ENCODE measurements at places on chromosomes 7 and 10. TPM values are rescaled to one million over a fixed set of nuclear protein-coding genes. Genes with fewer than 3 reads are reported as not detected.

DNA sequence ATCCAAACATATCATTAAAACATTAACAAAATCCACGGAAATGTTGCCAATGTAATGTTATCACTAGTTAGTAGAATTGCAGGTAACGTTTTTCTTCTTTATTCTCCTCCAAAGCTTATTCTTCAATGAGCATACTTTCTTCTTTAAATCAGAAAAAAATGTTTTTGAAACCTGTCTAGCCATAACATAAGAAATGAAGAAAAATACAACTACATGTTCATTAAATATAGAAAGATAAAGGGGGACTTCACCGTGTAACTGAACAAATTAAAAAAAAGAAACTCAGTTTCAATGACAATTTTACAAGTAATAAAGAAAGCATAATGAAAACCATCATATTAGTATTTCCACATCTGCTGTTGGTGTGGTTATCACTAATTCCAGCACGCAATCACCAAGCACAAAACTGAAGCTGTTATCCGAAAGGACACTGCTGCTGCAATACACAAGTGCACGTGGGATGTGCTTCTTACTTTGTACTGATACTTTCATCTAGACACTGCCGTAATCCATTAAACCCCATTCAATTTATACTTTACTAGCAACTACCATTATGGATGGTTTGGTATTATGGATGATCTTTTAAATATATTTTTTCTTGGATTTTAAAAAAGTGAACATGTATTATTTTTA lies 9.6 kb downstream of the ESYT2 start:
- peak; percentile 69 for DNase-seq

GRCh38 chr10:124267231-124267885 lies 151.4 kb downstream of the OAT start:
- peak; percentile 21 for DNase-seq

GRCh38 chr7:29410996-29411395 lies 152.6 kb upstream of the PRR15 start:
- no peak for DNase-seq

DKK1 gene
- total RNA-seq, result 558 TPM

DNA sequence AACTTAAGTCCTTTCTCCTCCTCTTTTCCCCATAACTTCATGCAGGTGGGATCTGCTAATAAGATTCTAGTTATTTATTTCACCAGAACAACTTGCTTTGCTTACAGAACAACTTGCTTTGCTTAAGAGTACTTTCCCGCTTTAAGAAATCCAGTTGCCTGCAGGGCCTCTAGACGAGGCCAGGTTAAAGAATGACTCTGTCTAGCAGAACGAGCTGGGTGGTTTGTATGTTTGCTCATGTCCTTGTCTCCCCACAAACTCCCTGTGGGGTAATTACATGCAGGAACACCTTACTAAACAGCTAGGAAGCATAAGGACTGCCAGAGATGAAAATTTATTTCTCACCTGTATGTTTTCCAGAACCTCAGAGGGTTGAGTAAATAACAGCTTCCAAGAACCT lies 8.8 kb upstream of the FZD8 start:
- no peak for DNase-seq

NME8 gene
- total RNA-seq, result not detected

PUS7 gene
- 20.1 TPM for total RNA-seq

DNA sequence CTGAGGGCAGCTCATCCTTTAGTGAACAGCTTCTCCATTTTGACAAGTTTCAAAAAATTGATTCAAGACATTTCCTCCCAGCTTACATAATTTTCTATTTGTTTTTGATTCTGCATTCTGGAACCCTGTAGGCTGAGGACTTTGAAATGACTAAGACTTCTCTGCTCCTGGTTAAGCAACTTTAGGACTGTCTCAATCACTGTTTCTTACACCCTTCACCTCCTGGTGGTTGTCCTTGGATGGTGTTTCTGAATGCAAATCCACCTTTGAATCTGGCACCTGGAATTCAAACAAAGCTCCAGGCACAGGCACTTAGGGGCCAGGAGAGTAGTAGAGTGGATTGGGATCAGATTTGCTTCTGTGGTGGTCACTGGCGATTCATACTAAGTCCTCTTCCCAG lies 595.5 kb downstream of the LRMDA start:
- peak; percentile 7 for DNase-seq

DNA sequence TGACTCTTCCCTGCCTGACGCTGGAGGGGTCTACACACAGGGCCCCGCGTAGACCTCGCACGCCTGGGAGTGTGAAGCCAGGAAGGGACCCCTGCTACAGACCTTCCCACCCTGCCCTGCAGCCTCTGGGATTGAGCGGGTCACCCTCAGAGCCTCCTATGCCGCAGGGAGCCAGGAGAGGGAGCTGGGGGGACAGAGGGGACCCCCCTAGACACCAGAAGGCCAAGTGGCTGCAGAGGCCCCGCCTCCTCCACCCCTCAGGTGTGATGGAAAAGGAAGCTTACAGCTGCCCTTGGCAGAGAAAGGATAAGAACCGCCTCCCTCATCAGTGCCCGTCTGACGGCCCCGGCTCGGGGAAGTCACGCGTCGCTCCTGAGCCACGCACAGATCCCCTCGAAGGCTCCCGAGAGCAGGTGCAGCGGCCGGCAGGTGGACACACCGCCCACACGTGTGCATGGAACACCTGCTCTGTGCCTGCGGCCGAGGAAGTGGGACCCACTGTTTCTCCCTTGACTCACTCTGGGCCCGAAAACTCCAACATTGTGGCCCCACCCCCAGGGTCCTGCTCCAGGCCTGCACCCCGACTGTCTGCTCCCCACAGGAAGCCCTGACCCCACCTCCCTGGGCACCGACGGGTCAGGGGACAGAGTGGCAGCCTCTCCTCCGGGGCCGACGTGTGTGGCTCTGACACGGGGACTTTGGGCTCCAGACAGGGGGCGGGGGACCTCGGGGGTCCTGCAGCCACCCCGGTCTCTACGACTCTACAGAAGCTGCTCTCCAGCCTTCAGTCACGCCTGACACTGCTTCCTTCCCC lies 73.3 kb downstream of the MICALL2 start:
- no peak for DNase-seq

- no peak for DNase-seq
Observed at GRCh38 chr10:2476812-2477553, 590.4 kb upstream of the PFKP start.

DNA sequence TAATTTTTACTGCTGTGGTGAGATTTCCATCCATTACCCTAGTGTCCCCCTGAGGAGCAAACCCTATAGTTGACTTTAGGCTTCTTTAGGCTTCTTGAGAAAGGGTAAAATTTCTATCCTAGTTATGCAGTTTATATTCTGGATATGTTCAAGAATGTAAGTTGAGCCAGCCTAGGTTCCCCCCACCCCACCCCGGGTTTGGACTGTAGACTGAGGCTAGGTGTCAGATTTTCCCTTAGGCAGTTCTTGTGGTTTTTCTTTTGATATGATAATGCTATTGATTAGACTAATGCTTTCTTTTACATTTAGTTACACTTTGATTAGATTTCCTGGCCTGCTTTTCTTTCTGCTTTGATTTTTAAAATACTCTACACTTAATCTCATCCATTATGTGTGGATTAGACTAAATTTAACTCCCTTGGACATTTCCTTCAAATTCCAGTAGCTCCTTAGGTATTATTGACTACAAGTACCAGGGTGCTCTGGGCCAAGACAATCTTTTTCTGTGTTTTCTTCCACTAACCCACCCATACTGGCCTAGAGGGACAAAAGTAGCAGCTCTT lies 37.7 kb downstream of the NRF1 start:
- no peak for DNase-seq

SFTPA1 gene
- total RNA-seq, result not detected

OGDHL gene
- total RNA-seq, result 0.51 TPM

PLXNA4 gene
- total RNA-seq, result 0.89 TPM

DNA sequence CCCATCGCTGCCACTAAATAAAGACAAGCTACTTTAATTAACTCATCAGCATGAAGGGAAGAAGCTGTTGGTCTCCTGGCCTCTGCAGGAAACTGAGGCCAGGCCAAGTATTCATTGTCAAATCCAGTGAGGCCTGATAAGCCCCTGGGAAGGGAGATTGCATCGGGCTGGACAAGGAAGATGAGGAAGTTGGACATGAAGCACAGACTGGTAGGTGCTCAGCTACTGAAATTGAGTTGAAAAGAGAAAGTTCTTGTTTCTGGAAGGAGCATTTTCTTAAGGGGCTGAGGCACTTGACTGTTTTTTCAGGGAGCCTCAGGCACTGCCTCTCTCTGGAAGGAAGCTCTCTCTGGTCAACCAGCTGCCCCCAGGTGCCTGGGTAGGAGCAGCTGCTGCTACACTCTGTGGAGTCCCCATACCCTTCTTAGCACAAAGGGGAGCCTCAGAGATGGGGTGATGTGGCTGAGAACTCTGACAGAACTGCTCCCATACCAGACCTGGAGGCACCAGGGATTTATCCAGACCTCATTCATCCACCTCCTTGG lies 90.3 kb upstream of the IKZF1 start:
- no peak for DNase-seq

- DNase-seq, result no peak
Observed at GRCh38 chr10:84088626-84089025, 50.7 kb upstream of the GHITM start.

DNA sequence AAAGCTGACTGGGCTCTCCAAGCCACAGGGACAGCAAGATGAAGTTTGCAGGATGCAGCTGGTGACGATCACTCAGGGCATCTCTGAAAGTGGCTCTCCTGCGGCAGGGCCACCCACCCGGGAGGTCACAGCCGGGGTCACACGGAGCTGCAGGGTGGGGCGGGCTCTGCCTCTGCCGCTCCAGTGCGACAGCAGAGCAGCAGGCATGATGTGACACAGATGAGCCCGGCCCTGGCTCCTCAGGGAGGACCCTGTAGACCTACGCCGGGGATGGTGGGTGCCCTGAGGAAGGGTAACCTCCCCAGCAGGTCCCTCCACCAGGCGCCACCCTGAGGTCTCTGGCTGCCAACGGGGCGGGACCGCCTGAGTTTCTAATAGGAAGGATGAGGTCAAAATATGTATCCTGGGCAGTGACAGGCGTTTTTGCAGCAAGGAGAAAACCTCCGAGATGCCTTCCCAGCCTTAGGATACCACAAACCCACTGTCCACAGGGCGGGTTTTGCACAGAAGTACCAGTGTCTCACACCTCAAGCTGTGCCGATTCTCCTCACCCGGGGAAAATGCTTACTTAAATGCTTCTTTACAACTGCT lies 114.8 kb upstream of the DIP2C start:
- DNase-seq, result no peak

RARRES2 gene
- not detected for total RNA-seq

- no peak for DNase-seq
Observed at GRCh38 chr10:92149261-92149660, 141.6 kb downstream of the CPEB3 start.

GRCh38 chr10:82041018-82041417 lies 166.0 kb downstream of the NRG3 start:
- DNase-seq, result no peak

DNA sequence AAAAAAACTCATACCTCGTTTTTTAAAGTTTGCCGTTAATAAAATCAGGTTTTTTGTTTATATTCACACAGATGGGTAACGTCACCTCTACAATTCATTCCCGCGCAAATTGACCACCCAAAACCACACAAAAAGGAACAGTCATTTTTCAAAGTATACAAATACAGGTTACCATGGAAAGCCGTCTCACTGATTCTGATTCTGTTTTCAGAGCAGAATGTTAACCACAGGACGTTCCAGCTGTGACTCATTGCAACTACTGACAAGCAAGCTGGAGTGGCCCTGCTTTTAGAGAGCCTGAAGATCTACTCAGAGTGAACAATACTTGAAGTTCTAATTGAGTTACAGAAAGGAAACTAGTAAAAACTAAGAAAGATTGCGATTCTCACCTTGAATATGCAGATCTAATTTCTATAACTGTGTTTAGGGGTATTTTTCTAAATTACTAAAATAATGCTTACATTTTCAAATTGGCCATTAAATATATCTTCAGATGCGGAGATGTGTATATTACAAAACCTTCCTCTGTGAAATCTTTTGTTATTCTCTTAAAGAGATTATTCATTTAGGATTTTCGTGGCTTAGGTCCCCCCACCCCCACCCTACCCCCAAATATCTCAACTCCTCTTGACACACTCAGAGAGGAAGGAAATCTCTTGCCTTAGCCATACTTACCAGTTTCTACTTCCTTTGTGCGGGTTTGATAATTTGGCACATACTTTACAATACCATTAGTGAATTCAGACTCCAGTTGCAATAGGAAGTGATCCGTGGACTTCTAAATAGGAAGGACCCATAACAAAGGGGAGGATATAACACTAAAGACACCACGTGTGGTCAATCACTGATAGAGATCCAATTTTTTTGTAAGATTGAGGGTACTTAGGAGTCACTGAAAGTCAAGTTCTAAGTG lies 106.0 kb downstream of the CUBN start:
- peak; percentile 100 for DNase-seq

NOLC1 gene
- 31.9 TPM for total RNA-seq

ZNF804B gene
- total RNA-seq, result not detected

- DNase-seq, result peak; percentile 67
Observed at GRCh38 chr7:20598459-20599309, 16.8 kb upstream of the ABCB5 start.

DNA sequence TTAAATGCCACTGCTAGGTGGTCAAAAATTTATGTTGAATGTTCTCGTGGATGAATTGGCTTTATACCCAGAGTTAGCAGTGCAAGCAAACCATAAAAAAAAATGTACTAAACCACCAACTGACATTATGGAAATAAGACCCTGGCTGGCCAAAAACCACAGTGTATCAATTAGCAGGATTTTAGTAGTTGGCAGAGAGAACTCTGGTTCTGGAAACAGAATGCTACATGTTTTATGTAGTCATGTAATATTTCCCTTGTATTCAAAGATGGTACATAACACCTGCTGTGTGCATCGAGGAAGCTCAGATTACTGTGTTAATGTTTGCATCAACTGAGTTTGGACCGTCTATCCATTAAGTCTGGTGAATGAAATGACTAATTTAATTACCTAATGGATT lies 618.5 kb downstream of the CCSER2 start:
- no peak for DNase-seq

- DNase-seq, result no peak
Observed at GRCh38 chr10:36280890-36281499, 638.9 kb upstream of the FZD8 start.

DNA sequence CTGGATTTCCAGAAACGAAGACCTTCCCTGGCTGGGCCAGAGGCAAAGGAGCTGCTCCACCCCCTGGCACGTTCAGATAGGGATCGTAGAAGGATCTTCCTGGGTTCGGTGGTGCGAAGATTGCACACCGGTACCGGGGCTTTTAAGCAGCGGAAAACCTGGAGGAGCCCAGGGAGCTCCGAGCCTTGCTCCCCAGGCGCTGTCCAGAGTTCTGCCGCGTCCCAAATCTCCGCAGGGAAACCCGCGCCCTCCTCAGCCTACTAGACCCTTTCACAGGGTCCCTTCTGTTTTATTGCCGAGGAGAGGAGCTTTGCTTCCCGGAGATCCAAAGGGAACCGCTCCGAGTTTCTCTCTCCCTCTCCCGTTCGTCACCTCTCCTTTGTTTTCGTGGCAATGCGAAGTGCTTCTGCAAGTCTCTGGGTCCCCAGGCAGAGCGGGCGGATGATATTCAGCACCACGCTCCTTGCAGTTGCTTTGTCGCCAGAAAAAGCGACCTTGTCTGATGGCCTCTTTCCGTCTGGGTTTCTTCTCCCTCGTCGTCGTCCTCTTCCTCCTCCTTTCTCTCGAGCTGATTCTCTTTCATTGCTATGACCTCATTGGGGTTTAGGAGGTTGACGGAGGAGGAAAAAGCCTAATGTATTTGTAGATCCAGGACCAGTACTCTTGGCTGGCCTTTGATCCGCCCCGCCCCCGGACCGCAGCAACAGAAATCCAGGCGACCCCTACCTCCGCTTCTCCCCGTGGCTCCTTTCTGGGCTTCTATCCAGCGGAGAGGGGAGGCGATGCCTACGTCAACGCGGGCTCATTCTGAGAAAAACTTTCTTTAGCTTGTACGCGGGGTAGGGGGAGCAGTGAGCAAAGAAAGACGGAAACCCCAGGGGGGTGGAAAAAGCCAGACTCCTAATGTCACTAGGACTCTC lies at the start of gene TMEM196:
Gene TMEM196 (minus strand): TSS at position 777 of the 920 bp plus-strand sequence. CDS start 921 bp downstream, outside the sequence.
- peak; percentile 59 for DNase-seq
